ENCODE measurements at places on chromosomes 7 and 10. TPM values are rescaled to one million over a fixed set of nuclear protein-coding genes. Genes with fewer than 3 reads are reported as not detected.

DNA2 gene
- polyA plus RNA-seq: 0.50 TPM

ADCY1 gene
- 1.5 TPM for polyA plus RNA-seq

ENTPD1 gene
- 3.8 TPM for polyA plus RNA-seq

EPO gene
- polyA plus RNA-seq: not detected

GRCh38 chr10:14839305-14839695 is 1.2 kb downstream of the HSPA14 start:
- peak overlapping the region; percentile 95 for H3K4me3 ChIP-seq
- peak; percentile 42 for DNase-seq
- peak overlapping the region; percentile 98 for H3K27ac ChIP-seq
- peaks cover 19% of the 10 kb centered on the region for H3K4me1 ChIP-seq

DNA sequence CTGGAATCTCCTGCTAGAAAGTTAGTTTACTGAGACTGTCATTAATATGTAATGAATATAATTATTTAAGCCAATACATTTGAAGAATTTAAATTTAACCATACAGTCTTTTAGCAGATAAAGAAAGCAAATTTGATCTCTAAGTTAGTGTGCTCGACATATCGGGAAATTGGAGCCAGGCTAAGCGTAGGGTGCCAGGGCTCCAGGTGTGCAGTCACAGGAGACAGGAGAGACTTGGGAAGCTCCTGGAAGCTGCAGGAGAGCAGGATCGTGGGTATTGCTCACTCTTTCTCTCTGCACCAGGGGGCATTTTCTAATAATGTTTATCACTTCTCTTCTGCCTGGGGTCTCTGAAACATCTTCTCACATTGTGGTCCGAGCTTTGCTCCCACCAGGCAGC is 342.0 kb upstream of the ANKRD30A start:
- no peak overlapping the region for H3K27ac ChIP-seq
- no peaks in the 10 kb centered on the region for H3K36me3 ChIP-seq
- no peak for DNase-seq
- H3K27me3 ChIP-seq: no peaks in the 10 kb centered on the region
- no peak overlapping the region for H3K4me3 ChIP-seq

- no peaks in the 10 kb centered on the region for H3K4me1 ChIP-seq
- no peak overlapping the region for H3K27ac ChIP-seq
- H3K27me3 ChIP-seq: no peaks in the 10 kb centered on the region
These were observed 104.6 kb downstream of the MBL2 start for GRCh38 chr10:52668024-52668423.

DNA sequence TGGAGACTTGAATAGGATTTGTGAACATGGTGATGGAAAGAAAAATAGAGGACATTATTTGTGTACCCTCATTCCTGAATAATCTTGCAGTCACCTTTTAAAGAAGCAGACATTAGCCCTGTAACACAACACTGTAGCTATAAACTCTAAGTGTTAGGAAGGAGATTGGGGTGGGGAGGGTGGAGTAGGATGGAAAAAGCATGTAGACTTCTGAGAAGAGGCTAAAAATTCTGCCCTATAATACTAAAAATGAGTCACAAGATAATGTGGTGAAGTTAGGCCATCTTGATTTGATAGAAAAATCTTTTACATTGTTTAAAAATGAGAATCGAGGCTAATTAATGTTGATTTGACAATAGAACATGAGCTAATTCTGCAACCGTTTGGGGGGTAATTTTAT is 128.8 kb downstream of the LCOR start:
- H3K4me3 ChIP-seq: no peak overlapping the region
- H3K27ac ChIP-seq: no peak overlapping the region
- peaks cover 18% of the 10 kb centered on the region for H3K36me3 ChIP-seq

DNA sequence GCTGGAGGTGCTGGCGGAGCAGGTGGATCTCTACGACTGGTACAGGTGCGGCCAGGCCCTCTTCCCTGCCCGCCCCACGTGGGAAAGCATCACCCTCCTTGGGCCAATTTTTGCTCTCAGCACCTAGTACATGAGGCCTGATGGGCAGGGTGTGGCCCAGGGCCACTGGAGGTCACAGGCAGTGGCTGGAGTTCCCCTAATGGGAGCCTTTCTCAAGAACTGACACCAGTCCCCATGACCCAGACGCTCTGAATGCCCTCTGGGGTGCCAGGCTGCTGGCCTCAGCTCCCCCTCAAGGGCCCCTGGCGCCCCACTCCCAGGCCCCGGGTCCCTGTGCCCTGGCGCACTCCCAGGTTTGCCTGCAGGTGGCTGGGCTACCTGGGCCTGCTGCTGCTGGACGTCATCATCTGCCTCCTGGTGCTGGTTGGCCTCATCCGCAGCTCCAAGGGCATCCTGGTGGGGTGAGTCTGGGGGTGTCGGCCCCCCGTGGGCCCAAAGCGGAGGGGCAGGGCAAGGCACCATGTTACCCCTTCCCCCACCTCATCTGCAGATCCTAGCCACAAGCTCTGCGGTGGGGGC is 15.9 kb downstream of the TTYH3 start:
- peaks cover 65% of the 10 kb centered on the region for H3K36me3 ChIP-seq
- no peak overlapping the region for H3K27ac ChIP-seq
- H3K4me3 ChIP-seq: no peak overlapping the region
- DNase-seq: no peak

- no peaks in the 10 kb centered on the region for H3K36me3 ChIP-seq
- no peaks in the 10 kb centered on the region for H3K4me1 ChIP-seq
- H3K27me3 ChIP-seq: no peaks in the 10 kb centered on the region
- DNase-seq: no peak
These were observed 18.5 kb downstream of the ANTXRL start for GRCh38 chr10:46305079-46305818.

GRCh38 chr7:56256108-56256507 is 139.9 kb upstream of the NUPR2 start:
- H3K4me3 ChIP-seq: no peak overlapping the region
- no peaks in the 10 kb centered on the region for H3K27me3 ChIP-seq
- no peak overlapping the region for H3K27ac ChIP-seq
- no peaks in the 10 kb centered on the region for H3K36me3 ChIP-seq
- no peaks in the 10 kb centered on the region for H3K4me1 ChIP-seq

DNA sequence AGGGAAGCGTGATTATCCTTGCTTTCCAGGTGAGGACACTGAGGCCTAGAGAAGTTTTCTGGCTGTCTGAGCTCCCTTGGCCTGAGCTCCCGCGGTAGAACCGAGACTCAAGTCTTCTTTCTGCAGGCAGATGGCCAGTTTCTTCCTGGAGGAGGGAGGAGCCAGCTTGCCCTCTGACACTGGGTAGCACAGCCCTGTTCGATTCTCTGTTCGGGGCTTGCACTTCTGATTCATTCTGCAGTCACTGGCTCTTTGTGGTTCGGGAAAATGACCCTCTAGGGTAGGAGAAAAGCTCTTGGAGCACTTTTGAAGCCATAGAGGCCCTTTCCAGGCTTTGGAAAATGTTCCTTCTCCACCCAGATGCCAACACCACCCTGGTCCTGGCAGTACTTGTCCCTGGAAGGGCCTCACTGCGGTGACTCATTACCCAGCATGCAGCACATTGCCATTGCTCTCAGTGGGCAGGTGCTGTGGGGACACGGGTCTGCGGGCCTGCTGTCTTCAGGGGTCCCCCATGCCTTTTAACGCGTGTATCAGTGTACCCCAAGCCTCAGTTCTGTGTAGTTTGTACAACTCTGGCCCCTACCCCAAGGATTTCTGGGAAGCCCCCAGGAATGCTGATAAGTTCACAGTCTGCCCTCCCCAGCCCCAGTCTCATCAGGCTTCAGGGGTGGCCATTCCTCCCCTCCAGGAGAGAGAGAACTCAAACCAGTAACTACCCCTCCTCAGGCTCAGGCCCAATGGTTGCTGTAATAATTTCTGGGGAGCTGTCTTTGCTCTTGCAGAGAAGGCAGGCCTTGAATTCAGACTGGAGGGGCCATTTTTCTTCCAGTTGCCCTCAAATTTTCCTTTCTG is 11.9 kb downstream of the CHST3 start:
- H3K4me3 ChIP-seq: no peak overlapping the region
- peak overlapping the region; percentile 84 for H3K27ac ChIP-seq
- peaks cover 89% of the 10 kb centered on the region for H3K4me1 ChIP-seq

All from stomach (tissue), 19 donors.